ENCODE measurements at places on chromosomes 5 and 9.

- no peak for DNase-seq
Measured at GRCh38 chr9:91948597-91949391, 1.2 kb downstream of the ROR2 start.

- DNase-seq, result no peak
Measured at GRCh38 chr5:81679885-81680284, 71.0 kb downstream of the SSBP2 start.

DNA sequence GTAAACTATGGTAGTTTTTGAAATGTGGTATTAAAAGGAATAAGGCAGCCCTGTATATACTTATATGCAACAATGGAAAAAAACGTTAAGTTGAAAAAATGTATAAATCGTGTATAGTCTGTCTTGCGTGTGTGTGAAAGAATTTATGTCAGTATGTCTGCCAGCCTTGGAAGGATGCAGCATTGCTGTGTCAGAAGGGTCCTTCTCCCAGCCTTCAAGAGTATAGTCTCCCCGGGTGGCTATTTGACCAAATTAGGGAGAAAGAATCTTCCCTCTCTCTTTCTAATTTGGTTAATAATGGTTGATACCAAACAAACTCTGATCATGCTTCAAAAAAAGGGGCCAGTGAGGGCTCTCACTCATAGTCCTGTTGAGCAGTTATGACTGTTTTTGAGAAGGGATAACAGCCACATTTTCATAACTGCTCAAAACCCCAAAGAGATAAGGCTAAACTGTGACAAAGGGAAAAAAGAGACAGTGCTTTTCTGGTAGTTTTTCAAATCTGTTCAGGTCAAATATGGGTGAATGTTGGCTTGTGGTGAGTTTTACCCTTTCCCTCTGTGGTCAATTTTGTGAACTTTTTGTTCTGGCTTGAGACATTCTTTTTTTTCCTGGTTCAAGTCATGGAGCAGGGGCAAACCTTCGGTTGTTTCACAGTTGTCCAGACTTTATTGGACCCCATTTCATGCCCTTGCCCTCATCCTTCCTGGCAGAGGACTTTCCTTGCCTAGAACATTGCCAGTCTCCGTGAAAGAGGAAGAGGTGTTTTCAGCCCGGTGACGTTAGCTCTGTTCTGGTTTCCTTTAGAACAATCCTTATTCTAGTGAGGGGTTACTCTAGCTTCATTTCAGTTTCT is 21.0 kb downstream of the SNX30 start:
- DNase-seq, result no peak

GRCh38 chr5:158349987-158350386 is 491.0 kb upstream of the CLINT1 start:
- DNase-seq, result no peak

GRCh38 chr5:14718778-14719177 is 54.3 kb downstream of the OTULIN start:
- no peak for DNase-seq

All from kidney glomerular epithelial cell (primary cell).